ENCODE measurements at places on chromosomes 13 and 19. TPM values are rescaled to one million over a fixed set of nuclear protein-coding genes. Genes with fewer than 3 reads are reported as not detected.

DNA sequence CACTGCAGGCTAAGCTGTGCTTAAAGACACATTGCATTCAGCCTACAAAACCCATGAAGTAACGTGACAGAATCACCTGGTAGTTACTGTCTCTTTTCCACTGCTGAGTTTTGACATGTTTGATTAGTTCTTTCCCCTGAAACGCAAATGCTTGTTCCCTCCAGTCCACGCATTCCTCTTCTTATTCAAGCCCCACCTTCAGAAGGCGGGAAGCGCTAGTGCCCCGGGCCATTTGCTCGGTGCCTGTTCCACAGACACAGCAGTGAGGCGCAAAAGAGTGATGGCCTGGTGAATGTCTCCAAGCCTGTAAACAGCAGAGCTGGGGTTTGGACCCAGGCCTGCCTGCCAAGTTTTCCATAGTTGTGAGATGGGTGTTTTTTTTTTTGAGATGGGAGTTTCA, 10.9 kb downstream of the ACP4 start:
- no peak for DNase-seq

DNA sequence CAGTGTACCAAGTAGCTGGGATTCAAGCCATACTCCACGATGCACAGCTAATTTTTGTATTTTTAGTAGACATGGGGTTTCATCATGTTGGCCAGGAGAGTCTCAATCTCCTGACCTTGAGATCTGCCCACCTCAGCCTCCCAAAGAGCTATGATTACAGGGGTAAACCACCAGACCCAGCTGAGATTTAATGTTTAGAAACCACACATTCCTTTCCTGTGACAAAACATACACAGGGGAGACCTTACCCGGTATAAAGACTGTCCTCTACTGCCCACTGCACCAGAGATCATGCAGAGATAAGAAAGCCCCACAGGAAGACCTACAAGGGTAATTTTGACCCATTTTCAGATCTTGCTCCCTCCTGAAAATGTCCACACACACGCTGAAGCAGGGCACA, 22.8 kb upstream of the ZNF83 start:
- DNase-seq: no peak

DNA sequence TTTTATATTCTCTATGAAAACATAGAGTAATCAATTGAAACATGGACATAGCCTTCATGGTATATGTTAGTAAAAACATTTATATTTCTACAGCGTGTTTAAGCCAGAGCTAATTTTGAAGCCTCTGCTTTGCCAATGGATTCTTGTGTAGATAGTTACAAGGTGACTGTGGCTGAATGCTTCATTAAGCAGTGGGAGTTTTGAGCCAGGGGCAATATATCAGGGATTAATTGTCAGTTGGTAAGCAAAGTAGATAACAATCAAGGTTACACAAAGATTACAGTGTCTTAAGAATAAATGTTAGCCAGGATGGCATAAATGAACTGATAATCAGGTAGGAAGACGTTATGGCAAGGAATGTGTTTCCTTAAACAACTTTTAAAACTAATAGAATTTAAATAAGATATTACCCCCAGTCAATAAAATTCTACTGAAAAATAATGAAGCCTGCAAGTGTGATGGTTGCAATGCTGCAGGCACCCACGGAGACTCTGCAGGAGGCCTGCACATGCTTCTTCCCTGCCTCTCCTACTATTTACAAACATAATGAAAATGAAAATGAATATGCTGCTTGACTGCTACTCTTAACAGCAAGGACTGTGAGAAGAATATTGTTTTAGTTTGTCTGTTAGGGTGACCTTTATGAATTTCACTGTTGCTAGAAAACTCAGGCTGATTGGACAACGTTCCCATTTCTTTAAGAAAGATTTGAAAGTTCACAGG, 588.5 kb downstream of the GPC5 start:
- no peak for DNase-seq

DNA sequence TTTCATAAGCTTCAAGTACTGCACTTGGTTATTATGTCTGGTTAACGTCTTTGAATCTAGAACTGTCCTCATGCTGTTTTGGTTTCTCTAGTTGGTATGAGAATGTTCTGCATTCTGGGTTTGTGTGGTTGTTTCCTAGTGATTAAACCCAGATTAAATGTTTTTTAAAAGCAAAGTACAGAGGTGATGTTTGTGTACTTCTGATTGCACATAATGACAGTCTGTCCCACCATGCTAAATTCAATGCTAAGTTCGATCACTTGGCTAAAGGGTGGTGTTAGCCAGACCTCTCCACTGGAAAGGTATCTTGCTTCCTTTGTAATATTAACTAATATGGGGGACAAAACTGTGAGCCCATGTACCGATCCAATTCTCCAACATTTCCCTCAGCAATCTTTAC, 14.6 kb downstream of the N4BP2L1 start:
- no peak for DNase-seq

GRCh38 chr13:59229861-59230260, 933.9 kb downstream of the DIAPH3 start:
- DNase-seq: no peak

GRCh38 chr13:100658363-100658762, 16.2 kb downstream of the TMTC4 start:
- no peak for DNase-seq

The MCF2L gene
- 31.3 TPM for polyA plus RNA-seq

DNA sequence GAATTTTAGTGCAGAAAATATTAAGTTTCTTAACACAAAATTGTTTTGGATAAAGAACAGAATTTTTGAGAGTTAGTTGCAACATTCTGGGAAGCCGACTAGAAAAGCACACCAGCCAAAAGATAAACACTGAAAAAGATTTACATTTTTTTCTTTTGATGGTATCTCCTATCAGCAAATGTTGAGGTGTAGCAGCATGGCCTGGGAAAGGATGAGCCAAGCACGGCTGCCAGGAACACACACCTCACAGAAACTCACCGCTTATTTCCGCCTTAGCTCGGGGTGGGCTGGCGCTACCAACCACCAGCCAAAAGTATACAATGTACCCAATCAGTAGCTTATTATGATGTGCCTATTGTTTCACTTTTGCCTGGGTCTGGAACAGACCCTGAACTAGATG, 134.7 kb downstream of the MIPEP start:
- no peak for DNase-seq

The CAMSAP3 gene
- 11.9 TPM for polyA plus RNA-seq

- DNase-seq: no peak
These were observed 9.4 kb upstream of the LRRC63 start for GRCh38 chr13:46202188-46202795.
